MCF 10A (cell line): ENCODE measurements at places on chromosomes 13 and 19.

- no peak for DNase-seq
These were observed 87.4 kb upstream of the TEX29 start for GRCh38 chr13:111233080-111233479.

GRCh38 chr13:30033681-30034457 lies 183.5 kb upstream of the UBL3 start:
- peak; percentile 36 for DNase-seq

DNA sequence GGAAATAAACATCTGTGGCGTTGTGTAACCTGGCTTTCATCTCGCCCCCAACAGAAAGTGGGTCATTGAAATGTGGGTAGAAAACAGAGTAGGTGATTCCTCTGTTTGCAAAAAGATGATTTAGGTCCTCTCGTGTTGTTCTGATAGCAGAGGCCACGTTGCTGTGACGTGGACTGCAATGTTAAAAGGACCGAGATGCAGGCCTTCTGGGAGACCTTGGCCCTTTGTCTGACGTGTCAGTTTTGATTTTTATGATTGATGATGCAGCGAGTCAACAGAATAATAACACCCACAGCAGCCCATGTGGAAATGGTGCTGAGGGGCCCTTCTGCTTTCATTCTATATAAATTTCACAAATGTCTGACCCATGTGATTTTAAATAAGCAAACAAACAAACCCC lies 68.9 kb downstream of the FGF9 start:
- no peak for DNase-seq

DNA sequence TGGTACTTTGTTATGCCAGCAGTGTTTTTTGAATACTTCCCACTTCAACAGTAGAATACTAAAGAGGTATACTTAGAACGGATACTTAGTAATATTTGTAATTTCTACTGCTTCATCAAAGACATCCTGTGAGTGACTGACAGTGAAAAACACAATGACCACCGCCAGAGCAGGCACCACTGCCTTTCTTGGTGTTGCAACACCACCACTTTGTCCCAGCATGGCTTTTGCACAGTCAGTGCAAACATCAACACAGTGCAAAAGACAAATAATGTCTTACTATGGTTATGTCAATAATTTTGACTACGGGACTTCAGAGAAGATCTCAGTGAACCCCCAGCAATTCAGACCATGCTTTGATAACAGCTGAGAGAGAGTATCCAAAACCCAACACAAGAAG lies 220.5 kb downstream of the RBM26 start:
- no peak for DNase-seq

DNA sequence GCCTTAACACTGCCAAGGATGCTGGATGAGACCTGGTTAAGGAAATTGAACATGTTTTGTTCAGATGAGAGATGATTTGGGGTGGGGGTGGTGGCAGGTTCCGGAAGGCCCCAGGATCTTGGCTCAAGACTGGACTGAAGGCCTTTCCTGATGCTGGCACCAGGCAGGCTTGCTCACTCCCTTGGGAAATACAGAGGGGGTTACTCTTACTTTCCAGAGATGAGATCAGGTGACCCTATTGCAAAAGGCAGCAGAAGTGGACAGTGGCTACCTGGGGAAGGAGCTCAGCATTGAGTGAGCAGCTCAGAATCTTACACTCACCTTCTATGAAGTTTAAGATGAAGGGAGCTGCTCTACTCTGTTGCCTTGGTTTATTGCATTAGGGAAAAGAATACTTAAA lies 10.8 kb downstream of the GATAD2A start:
- DNase-seq = peak; percentile 20

DNA sequence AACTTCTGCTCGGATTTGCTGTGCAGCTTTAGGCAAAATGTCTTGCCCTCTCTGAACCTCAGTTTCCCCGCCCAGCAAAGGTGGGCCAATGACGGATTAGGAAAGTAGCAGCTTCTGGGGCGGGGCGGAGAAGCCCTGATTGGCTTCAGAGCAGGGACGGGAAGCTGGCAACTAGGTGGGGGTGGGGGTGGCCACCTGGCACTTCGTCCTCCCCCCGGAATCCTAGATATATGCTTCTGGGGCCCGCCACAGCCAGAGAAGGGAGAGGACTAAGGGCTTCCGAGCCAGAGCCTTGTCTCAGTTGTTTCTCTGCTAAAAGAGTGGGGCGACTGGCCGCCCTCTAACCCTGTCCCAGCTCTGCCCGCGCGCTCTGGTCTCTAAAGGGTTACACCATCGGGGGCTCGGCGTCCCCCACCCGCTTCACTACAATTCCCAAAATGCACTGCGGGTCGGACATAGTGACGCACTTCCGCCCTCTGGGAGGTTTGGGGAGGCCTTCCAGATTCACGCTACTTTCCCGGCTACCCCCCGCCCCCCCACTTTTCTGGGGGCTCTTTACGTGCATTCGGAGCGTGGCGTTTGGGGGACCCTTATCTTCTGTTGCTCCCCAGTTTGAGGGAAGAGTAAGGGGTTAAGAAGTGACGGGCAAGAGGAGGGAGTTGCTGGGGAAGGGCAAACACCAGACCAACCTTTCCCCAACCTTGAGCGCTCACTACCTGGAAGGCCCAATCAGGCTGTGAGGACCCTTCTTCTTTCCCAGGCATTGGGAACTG lies 672 bp upstream of the IRF2BP1 start:
- DNase-seq = peak; percentile 97

GRCh38 chr19:18683109-18683957 lies at the start of gene CRTC1:
Gene CRTC1, plus strand, starts transcription at chr19:18683680. Its CDS starts 23 bp downstream, at chr19:18683703.
- peak; percentile 87 for DNase-seq

DNA sequence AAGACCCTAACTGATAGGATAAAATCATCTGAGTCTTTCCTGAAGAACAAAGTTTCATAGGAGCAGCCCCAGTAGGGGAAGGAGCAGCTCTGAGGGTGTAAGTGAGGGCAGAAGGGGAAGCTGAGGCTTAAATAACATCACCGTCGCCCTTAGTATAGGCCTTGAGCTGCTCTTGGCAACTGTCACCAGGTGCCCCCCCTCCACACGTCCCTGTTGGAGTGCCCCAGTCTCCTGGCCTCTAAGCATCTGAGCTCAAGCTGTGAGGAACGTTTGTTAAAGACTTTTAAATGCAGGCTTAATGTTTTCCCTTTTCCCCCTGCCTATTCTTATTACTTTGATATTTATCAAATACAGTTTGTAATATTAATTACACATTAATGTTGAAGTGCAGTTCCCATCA lies 170.6 kb downstream of the ZIC5 start:
- no peak for DNase-seq

- DNase-seq = no peak
These were observed 19.1 kb downstream of the POP4 start for GRCh38 chr19:29625186-29625651.

DNA sequence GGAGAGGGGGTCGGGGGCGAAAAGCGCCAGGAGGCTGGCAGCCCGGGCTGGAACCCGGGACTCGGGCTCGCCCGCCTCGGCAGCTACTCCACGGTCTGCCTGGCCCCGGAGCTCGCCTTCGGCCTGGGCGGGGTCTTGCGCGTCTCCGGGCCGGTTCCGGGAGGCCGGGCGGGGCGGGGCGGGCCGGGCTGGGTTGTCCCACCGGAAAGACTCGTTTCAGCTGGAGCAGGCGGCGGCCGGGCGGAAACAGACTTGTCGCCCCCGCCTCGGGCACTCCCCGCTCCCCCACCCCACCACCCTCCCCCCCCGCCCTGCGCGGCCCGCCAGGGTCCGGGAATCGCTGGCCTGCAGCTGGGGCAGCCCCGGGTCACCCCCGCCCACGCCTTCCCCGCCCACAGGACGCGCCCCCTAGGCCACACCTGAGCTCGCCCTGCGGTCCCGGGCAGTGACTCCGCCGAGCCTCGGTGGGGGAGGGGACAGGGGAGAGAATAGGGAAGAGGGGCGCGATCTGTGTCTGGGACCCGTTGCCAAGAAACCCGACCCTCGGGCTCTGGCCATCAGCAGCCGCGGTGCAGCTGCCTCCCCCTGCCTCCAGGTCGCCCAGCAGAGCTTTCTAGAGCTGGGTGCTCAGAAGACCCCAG lies 109.4 kb downstream of the KCTD15 start:
- DNase-seq = peak; percentile 35

- no peak for DNase-seq
These were observed 46.8 kb downstream of the SLC7A1 start for GRCh38 chr13:29548722-29549121.

DNA sequence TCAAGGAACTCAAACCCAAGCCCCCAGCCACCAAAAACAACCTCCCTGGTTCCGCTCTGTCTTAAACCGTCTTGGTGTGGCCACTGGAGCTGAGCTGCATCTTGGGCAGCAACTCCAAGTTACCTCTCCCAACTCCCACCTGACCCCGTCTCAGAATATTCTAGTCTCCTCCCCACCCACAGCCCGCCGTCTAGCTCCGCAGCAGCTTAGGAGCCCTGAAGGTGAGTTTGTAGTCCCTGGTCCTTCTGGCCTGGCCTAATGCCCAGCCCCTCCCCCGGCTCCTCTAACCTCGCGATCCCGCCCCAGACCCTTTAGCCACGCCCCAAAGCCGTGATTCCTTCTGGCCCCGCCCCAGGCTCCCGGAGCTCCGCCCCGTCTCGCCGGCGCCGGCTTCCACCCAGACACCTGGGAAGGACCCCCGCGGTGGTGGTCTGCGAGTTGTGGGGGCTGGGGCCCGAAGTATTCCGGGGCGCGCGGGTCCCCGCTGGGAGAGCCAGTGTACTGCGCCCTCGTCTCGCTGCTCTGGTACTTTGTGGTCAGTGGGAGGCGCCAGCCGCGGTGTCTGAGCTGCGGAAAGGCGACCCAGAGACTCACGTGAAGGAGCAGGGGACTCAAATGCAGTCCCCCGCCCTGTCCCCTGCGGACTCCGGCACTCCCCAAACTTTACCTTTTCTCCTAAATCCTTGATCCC lies 2.5 kb upstream of the LHB start:
- peak; percentile 83 for DNase-seq

DNA sequence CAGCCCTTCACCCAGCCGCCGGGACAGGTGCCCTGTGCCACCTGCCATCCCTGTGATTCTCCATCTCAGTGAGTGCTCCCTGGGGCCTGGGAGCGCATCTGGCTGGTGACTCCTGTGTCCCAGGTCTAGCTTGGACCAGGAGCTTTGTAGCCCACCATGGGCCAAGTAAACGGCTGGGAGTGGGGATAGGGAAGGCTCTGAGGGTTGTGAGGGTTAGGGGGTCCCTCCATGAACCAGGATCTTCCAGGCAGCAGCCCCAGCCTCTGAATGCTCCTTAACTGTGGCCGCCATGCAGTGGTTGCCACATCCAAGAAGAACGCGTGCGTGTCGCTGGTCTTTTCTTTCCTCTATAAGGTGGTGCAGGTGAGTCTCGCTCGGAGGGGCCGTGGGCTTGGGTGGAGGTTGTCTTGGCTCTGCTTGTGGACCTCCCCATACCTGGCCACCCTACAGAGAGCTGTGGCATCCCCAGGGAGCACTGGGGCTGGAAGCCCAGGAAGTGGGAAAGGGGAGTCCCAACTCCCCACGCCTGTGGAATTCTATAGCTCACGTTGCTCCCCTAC lies 8.4 kb downstream of the AP1M1 start:
- no peak for DNase-seq

- DNase-seq = no peak
These were observed 3.7 kb downstream of the DLEU7 start for GRCh38 chr13:50839828-50840227.

GRCh38 chr19:55249841-55250240 lies 9.0 kb downstream of the PPP6R1 start:
- DNase-seq = no peak

GRCh38 chr19:55362990-55363716 lies at the start of gene GARIN5B:
Gene GARIN5B, minus strand, starts transcription at chr19:55363260. Its CDS starts 194 bp downstream, at chr19:55363066.
- DNase-seq = no peak

DNA sequence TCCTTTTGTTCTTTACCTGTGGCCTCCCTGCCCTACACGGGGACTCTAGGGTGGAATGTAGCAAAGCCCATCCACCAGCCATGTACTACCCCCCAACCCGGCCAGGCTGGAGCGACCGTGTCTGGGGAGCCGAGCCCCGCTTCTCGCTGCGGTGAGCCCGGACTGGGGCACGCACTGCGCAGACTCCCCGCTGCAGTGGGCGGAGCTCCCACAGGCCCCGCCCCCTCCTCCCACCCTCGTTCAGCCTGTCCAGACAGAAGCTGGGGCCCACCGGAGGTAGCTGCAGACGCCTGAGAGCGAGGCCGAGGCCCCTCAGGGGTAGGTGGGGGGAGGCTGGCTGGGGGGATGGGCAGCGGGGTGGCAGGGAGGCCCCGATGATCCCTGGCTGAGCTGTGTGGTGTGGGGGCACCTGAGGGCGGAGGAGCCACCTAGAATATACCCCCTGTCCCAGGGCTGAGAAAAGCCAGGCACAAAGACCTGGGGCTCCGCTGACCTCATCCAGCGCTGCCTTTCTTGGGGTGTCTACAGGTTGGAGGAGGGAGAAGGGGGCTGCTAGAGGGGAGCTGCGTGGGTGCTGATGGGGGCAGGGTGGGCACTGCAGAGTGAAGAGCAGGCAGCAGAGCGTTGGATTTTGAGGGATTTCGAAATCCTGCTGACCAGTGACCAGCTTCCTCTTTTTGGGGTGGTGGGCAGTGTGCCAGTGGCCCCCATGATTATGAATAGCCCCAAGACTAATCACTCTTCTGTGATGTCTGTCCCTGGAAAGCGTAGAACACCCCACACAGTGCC lies 17.3 kb downstream of the PLD3 start:
- no peak for DNase-seq

DNA sequence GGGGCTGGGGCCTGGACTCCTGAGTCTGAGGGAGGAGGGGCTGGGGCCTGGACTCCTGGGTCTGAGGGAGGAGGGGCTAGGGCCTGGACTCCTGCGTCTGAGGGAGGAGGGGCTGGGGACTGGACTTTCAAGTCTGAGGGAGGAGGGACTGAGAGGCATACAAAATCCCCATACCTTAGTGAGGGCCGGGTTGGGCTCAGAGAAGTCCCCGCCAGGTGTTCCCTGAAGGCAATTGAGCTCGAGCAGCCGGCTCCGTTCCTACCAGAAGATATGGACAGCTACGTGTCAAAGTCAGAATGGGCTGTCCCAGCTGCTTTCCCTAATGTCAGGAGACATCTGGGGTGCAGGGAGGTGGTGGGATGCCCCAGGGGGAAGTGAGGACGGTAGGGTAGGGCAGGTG lies 9.5 kb downstream of the PHLDB3 start:
- no peak for DNase-seq

DNA sequence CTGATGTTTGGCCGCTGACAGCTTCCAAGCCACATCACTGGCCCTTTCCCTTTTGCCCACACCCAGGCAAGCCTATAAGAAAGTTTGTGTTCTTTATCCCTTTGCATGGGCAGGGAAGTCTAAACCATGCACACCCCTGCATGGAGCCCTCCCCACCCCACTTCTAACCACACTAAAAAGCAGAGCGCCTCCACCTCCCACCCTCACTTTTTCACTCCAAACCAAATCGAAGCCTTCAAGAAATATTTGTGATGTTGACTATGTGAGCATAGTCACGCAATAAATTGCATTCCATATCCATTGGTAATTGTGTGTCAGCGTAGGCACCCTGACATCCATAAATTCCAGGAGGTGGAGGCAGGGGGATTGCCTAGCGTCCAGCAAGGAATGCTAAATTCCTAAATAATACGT lies 104.4 kb upstream of the LSM14A start:
- DNase-seq = peak; percentile 5

- DNase-seq = peak; percentile 87
These were observed 197.0 kb downstream of the COL4A1 start for GRCh38 chr13:110109910-110110309.
